Aorta (tissue), 5 donors: ENCODE measurements at places on chromosomes 3 and 15. TPM values are rescaled to one million over a fixed set of nuclear protein-coding genes. Genes with fewer than 3 reads are reported as not detected.

LAMB2 gene
- 362 TPM for total RNA-seq

EXD1 gene
- not detected for total RNA-seq

- DNase-seq, result no peak
These were observed 59.0 kb downstream of the MTHFS start for GRCh38 chr15:79837846-79838245.

- no peak for DNase-seq
These were observed 40.6 kb downstream of the CHDH start for GRCh38 chr3:53805463-53806159.

GRCh38 chr15:62741106-62741505, 301.4 kb upstream of the TPM1 start:
- DNase-seq, result no peak

TIPIN gene
- 4.2 TPM for total RNA-seq

DNA sequence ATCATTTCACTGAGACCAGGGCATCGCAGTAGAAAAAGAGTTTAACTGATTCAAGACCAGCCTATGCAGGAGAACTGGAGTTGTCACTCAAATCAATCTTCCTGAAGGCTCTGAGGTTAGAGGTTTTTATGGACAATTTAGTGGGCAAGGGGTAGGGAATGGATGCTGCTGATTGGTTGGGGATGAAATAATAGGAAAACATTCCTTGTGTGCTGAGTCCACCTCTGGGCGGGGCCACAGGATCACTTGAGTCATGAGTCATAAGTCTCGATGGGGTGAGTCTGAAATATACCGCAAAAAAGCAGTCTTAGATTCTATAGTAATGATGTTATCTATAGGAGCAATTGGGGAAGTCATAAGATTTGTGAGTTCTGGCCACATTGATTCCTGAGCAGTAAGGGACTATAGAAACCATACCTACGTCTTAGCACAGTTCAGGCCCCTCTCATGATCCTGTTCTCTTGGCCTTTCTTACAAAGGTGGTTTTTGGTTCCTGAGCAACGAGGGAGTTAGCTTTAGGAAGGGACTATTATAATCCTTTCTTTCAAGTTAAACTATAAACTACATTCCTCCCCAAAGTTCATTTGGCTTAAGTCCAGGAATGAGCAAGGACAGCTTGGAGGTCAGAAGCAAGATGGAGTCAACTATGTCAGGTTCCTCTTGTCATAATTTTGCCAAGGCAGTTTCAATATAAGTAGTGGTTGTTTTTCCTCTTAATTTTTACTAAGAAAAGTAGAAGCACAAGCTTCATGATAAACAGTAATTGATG, 2.7 kb upstream of the OPA1 start:
- no peak for DNase-seq

- DNase-seq, result peak; percentile 72
These were observed 4.2 kb downstream of the OCA2 start for GRCh38 chr15:28094732-28095521.
